Activated CD8-positive, alpha-beta T cell treated with anti-CD3 and anti-CD28 coated beads, Interleukin-2, amount 10 ng/mL, durations not matched to agents 7 days and 5 days (primary cell): ENCODE measurements at places on chromosomes 11 and 22.

- DNase-seq = no peak
Observed at GRCh38 chr11:35304900-35305460, 114.4 kb downstream of the SLC1A2 start.

DNA sequence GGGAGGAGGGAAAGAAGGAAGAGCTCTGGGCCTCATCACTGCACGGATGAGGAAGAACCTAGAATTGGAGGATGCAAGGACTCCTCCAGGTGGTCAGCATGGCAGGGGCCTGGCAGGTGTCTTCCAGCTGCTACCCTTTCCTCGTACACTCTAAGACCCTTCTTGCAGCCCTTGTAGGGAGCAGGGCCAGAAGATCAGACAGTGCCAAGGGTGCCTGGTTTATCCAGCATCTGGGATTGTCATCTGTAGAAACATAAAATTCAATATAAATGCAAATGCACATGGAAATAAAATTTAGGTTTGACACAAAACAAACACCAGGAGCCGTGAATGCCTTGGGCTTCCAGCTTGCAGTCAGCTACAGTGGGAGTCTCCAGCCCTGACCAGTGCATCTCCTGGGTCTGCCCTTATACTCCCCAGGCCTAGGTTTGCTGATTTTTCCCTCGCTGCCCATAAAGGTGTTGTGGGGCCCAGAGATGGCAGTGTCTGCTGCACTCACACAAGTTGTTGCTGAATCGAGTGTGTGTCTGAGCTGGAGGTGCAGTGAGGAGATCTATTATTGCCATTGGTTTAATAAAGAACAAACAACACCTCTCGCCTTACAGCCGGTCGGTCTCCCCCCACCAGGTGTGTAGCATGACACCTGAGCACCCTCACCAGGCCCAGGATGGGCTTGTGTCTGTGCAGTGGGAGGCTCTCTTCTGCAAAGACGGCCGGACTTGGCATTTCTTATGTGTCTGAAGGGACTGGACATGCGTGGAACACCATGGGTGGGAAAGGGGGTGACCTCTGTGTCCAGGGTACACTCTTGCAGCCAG lies 87.1 kb downstream of the BCR start:
- DNase-seq = no peak

- DNase-seq = no peak
Observed at GRCh38 chr11:30830681-30831080, 244.5 kb upstream of the MPPED2 start.

GRCh38 chr22:22918297-22918965 lies 30.8 kb downstream of the IGLL5 start:
- DNase-seq = no peak

DNA sequence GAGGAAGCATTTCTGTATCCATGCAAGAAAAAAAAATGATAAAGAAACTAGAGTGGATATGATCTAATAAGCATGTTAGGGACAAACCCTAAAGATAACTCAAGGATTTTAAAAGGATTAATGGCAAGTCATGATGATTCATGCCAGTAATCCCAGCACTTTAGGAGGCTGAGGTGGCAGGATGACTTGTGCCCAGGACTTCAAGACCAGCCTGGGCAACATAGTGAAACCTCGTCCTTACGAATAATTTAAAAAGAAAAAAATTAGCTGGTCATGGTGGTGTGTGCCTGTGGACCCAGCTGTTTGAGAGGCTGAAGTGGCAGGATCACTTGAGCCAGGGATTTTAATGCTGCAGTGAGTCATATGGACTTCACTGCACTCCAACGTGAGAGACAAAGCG lies 145.5 kb upstream of the BLID start:
- DNase-seq = no peak

DNA sequence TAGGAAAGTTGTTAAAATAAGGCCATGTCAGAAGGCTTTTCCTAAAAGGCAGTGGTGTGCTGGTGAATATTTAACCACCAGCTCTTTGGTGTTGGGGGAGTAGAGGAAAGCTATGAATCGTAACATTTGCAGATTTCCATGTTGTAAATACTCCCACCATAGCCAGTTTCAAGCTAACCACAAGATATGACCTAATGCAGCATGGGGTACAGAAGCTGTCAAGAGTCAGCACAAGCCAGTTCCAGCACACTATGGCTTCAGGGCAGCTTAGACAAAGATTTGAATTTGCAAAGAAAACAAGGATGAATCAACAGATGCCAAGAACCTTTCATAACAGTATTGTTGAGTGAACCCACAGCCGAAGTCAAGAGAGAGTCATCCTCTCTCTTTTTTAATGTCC lies 40.0 kb downstream of the COMMD9 start:
- DNase-seq = no peak

GRCh38 chr11:16763746-16764145 lies 25.3 kb downstream of the C11orf58 start:
- no peak for DNase-seq

DNA sequence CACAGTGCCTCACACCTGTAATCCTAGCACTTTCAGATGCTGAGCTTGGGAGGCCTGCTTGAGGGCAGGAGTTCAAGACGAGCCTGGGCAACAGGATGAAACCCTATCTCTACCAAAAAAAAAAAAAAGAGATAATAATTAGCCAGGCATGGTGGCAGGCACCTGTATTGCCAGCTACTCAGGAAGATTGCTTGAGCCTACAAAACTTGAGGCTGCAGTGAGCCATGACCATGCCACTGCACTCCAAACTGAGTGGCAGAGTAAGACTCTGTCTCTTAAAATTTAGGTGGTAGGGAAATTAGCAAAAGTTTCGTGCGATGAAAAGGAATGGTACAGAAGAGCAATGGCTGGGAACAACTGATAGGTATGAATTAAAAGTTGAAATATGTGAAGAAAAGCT lies 18.0 kb downstream of the ST13 start:
- no peak for DNase-seq

- no peak for DNase-seq
Observed at GRCh38 chr22:22520020-22520656, at the start of gene ZNF280A. Gene ZNF280A, minus strand, starts transcription at chr22:22520270. Its CDS starts 4,640 bp downstream, at chr22:22515630.

- no peak for DNase-seq
Observed at GRCh38 chr11:1116104-1116503, 41.4 kb downstream of the MUC2 start.

DNA sequence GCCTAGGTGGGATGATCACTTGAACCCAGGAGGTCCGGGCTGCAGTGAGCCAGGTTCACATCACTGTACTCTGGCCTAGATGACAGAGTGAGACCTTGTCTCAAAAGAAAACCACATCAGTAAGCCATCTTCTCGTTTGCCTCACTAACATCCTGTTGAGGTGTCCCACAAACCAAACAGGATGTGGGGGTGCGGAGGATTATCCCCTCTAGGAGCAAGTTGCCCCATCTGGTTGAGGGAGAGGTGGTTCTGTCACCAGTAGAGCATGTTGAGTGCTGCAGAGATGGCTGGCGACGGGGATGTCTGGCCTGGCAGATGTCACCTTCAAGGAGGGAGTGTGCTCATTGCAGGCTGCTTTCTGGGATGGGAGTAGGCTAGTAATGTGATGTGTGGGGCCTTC lies 72.4 kb downstream of the ZNRF3 start:
- peak; percentile 93 for DNase-seq

- no peak for DNase-seq
Observed at GRCh38 chr22:20408891-20409290, 14.9 kb downstream of the ZNF74 start.

GRCh38 chr11:91972665-91973266 lies 251.9 kb upstream of the FAT3 start:
- DNase-seq = no peak

DNA sequence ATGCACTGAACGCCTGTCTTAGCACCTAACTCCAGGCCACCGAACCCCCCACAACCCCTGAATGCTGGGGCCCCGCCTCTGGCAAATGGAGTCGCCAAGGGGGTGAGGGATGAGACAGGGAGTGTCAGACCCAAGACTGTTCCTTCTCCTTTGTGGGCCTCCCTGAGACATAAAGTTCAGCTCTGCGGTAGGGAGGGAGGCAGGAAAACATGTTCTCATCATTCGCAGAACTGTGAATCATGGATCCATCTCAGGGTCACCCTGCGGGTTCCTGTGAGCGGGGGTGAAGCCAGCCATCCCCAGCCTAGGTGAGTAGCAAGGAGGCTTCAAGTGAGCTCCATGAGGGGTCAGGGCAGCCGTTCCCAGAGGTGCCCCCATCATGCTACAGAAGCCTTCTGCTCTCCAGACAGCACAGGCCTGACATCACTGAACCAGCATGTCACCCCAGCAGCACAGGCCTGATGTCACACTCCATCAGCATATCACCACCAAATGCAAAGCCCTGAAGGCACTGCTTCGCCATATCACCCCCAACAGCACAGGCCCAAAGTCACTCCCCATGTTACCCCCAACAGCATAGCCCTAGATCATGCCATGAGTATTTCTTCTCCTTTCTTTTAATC lies 27.2 kb downstream of the TMPRSS6 start:
- DNase-seq = no peak

DNA sequence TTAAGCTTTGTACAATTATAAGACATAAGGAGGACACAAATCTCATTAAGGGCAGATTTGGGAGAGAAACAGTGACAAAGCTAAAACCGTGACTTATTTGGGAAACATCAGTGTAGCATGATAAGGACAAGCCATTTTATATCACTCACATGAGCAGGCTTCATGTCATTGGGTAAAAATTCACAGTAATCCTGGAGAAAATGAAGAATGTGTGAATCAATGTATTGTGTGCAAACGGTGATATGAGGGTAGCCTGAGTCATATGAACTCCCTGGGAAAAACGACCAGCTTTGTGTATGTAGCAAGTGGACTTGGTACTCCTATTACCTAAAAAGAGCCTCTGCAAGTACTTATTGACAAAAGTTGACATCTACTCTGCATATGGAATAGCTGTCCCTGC lies 6.0 kb upstream of the TRIM34 start:
- DNase-seq = no peak

DNA sequence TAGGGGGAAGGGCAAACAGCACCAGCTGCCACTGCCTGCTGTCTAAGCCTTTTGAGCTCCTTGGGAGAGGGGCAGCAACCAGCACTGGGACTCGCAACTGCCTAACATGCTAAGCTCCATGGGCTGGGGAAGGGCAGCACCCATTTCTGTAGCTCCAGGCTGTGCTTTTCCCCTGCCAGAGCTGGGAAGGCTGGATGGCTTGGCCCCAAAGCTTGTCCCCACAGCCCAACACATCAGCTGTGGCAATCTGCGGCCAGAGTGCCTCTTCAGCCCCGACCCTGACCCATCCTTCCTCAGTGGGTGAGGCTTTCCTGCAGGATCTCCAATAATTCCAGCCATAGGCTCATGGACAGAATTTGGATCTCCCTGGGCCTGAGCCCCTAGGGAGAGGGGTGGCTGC lies 551.3 kb downstream of the TMEM135 start:
- no peak for DNase-seq

GRCh38 chr11:95702526-95702925 lies 87.1 kb downstream of the FAM76B start:
- DNase-seq = no peak

DNA sequence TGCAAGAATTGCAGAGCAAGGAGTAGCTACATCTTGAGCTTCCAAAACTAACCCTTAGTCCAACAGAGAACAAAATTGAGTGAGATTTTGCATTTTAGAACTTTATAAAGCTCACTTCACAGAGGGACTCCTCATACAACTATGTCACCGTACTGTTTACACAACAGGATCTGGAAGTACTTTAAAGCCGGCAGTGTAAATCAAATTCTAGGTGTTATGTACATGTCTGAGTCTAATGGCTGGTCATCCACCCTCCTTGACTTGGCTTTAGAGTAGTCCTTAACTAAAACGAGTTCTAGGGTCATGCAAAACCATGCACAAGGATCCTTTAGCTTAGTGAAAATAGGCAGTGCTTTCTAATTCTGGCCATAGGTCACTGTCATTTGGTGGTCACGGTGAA lies 23.5 kb downstream of the IRAG1 start:
- DNase-seq = no peak

DNA sequence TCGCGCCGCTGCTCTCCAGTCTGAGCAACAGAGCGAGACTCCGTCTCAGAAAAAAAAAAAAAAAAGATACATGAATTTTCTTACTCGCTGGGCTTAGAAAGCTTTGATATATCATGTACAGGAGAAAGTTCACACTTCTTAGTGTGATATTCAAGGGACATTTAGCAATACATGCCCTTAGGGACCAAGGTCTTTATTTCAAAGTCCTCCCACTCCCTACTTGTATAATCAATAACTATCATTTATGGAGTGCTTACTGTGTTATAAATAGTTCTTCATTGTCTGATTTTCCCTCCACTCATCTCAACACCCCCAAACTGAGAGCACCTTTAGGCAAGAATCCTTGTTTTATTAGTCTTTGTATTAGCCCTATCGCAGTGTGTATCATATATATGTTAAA lies 103.3 kb downstream of the UVRAG start:
- DNase-seq = no peak

- no peak for DNase-seq
Observed at GRCh38 chr11:69862797-69863543, 43.8 kb upstream of the FGF3 start.

GRCh38 chr11:128701086-128701485 lies 7.2 kb downstream of the FLI1 start:
- no peak for DNase-seq

DNA sequence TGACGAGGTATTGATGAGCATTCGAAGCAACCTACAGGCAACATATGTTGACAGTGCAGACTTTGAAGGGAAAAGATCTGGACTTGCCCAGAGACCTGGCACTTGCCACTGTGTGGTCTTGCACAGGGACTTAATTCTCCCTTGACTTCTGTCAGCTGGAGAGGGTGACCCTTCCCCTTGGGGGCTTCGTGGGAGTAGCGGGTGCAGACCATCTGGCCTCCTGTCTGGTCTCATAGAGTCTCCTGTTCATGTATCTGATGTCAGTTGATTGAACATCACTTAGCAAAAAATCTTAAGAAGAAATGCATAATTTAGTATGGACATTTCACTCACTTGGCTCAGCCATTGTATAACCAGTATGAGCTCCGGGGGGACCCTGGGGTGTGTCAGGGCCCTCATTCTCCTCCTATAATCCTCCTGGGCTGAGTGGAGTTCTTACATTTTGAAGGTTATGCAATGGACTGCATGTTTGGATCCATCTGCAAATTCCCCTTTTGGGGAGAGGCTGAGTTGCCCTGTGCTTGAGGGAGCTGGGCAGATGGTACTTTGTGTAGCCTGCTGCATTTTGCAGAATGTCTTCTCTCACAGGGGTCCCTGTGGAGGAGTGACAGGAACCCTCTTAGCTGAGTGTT lies 13.0 kb downstream of the BCR start:
- DNase-seq = no peak

- no peak for DNase-seq
Observed at GRCh38 chr22:42343121-42343454, 72.6 kb upstream of the TCF20 start.
